ENCODE measurements at places on chromosomes 7 and 10.

DNA sequence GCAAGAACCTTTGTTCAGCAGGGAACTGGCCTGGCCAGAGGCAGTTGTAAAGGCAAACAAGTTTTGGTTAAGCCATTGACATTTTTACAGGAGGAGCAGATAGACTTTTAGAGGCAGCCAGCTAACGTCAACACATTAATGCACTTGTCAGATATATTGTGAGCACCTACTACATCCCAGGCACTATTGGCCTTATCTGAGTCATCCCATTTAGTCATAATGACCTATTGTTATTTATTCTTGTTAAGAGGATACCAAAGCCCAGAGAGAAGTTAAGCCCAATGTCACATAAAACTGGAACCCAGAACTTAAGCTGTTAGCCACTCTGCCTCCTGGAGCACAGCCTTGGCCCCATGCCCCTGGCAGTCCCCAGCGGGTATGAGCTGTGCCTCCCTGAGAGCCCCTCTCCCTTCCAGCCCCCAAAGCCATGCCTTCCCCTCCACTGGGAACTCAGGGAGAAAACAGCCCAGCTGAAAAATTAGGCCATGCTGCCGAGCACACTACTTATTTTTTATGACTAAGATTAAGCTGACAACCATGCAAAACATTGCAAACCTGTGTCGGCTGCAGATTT lies 32.7 kb upstream of the TRIM8 start:
- no peak for DNase-seq

DNA sequence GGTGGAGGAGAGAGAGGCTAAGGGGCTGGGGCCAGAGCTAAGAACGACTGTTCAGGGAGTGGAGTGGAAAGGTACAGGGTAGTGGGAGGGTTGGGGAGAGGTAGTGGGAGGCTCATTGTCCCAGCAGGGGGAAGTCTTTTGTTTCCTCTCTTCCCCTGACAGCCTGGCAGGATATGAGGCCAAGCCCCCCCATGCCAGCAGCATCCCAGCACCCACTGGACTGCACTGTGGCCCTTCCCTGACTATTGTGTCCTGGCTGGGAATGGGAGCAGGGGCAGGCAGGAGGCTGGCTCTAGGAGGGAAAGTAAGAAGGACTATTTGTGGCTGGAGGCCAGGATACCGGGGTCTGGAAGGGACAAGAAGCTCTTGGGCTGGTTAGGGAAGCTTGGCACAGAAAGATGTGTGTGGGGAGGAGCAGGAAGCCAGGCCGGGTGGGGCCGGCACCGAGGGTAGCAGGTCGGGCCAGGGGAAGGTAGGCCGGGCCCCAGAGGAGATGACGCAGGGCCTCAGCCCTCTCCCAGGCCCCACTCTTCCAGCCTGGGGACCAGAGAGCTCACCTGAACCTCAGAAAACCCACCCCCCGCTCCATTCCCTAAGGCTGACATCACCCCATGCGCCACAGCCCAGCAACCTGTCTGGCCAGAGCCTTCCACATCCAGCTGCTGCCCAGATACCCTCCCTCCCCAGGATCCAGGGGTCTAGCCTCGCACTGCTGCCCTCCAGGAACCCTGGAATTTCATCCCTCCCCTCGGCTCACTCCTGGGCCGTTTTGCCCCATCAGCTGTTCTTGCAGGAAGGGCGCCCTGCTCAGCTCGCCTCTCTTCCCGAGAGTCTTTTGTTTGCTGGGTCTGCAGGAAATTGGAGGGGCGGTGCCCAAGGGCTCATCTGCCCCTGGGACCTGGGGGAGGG lies 8.8 kb upstream of the EPHB4 start:
- DNase-seq: no peak

- no peak for DNase-seq
Observed at GRCh38 chr10:34941471-34942357, 126.6 kb upstream of the PARD3 start.

DNA sequence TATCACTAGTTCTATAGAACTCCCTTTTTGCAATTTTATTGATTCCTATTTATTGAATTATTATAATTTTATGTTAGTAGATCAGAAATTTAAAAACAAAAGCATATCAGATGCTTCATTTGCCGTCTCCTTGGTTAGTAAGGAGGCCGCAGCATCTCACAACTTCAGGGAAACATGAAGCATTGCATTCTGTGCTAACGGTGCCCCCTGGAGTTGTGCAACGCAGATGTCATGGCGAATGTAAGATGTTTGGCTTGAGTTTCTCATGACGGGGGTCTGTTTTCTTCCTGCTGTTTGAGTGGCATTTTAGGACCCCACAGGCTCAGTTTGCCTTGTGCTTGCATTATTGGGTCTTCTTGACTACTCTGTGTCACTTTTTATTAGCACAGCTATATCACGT lies 124.8 kb downstream of the CNNM2 start:
- DNase-seq: no peak

DNA sequence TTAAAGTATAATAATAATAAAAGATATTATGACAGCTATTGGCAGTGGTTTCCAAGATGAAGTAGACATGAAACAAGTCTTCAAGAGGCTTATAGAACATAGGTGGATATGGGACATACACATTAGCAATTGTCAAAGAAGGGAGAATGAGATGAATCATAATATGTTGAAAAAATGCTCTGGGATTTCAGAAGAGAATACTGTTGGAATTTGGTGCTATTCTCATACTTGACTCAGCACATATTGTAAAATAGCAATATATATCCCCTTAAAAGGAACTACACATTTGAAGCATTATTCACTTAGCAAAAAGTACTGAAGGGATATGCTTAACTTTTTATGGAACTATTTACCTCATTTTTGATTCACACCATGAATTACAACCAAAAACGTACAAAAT lies 577.2 kb upstream of the PCDH15 start:
- DNase-seq: no peak

DNA sequence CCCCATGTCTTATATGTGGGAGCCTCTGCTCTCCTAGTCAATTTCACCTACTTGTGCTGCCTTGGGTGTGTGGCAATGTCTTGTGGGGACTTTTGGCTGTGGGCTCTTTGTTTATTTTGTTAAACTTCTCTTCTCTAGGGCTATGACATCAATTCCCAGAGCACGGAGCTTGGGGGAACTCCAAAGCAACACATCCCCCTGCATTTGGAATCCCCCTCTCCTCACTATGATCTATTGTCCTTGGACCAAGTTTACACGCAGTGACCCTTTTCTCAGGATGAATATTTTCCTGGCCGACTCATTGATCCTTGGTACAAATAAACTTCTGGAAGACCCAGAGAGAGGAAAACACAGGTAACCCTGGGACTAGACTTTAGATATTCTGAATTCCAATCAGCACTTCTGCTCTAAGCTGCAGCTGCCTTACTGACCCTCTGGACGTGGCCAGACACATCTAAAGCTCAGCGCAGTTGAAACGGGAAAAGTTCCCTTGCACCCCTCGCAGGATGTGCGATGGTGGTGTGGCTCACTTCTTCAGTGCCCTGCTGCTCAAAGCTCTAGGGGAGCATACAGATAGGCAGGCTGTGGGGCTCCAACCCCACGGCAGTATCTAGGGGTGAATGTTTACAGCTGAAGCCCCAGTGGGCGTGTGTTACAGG lies 110.8 kb downstream of the TMEM178B start:
- DNase-seq: no peak

DNA sequence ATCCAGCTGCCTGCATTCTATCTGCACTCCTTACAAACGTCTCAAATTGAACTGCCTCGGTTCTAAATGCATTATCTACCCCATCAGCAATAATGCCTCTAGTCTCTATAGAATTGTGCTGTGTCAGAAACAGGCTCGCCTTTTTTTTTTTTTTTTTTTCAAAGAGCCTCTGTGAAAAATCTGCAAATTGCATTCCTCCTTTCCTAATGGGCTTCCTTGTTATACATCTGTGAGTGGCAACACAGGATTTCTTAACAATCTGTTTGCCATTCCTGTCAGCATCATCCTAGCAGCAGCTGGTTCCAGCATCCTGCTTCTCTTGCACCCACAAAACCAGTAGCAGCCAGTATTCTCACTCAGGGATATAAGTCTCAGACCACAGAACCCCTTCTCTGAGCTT lies 413.5 kb upstream of the SEMA3D start:
- no peak for DNase-seq

GRCh38 chr10:8617792-8618191 lies 563.3 kb downstream of the GATA3 start:
- no peak for DNase-seq

- no peak for DNase-seq
Observed at GRCh38 chr10:797179-797578, 107.7 kb upstream of the DIP2C start.

DNA sequence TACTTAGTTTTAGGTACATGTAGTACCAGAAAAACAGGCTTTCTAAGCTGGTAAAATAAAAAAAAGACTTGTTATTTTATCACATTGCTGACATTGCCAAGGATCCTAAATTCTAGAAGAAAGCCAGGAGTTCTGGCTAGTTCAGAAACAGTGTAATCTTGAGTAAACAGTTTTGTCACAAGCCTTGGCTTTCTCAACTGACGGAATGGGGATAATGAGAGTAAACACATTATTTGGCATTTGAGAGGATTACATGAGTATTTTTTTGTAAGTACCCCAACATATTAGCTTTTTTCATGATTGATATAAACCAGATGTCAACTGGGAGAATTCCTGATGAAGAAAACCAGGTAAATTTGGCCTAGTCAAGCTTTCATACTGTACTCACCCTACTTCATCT lies 269.8 kb downstream of the SORCS1 start:
- DNase-seq: no peak

Measured in activated gamma-delta T cell (primary cell).